ENCODE measurements at places on chromosomes 2 and 18. TPM values are rescaled to one million over a fixed set of nuclear protein-coding genes. Genes with fewer than 3 reads are reported as not detected.

IL1RL2 gene
- polyA plus RNA-seq, result 0.90 TPM

CEP68 gene
- 6.9 TPM for polyA plus RNA-seq

PRLH gene
- polyA plus RNA-seq, result not detected

GRCh38 chr2:206160125-206160806 lies 571 bp downstream of the EEF1B2 start:
- H3K36me3 ChIP-seq, result no peaks in the 10 kb centered on the region
- peaks cover 31% of the 10 kb centered on the region for H3K4me1 ChIP-seq
- peak overlapping the region; percentile 95 for H3K27ac ChIP-seq

GRCh38 chr18:26454192-26454591 lies 94.2 kb downstream of the KCTD1 start:
- no peaks in the 10 kb centered on the region for H3K27me3 ChIP-seq
- no peak overlapping the region for H3K27ac ChIP-seq
- no peak for DNase-seq

DNA sequence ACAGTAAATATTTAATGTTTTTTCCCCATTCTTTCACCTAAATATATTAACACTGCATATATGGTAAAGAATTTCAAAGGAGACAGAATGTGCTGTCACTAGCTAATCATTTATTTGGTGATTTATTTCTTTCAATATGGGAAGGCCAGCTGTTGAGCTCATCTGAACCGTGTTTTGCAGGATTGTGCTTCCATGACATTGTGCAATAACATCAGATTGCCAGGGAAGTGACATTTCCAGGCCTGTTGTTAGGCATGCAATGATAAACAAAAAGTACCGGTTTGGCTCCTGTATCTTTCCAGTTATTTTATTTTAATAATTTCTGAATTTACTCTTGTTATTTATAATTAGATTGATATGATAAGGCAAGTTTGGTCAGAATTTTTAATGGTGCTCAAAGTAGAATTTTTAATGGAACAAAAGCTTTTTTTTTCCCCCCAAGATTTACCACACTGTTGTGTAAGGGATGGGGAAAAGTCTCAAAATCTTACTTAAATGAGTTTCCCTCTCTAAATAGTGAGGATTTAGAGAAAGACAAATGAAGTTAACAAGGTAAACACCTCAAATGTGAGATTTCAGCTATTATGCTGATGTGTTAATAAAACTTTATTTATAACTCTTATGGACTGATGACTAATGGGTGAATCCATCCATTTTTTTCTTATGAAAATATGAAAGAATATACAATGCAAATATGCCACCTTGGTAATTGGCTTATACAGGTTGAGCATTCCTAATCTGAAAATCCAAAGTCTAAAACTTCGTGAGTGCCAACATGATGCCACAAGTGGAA lies 52.7 kb downstream of the MALT1 start:
- no peak overlapping the region for H3K27ac ChIP-seq
- no peaks in the 10 kb centered on the region for H3K4me1 ChIP-seq
- H3K36me3 ChIP-seq, result no peaks in the 10 kb centered on the region
- H3K27me3 ChIP-seq, result no peaks in the 10 kb centered on the region
- no peak overlapping the region for H3K4me3 ChIP-seq

- no peak overlapping the region for H3K27ac ChIP-seq
- H3K4me3 ChIP-seq, result no peak overlapping the region
Measured at GRCh38 chr2:101809698-101810097, 112.2 kb downstream of the MAP4K4 start.

DNA sequence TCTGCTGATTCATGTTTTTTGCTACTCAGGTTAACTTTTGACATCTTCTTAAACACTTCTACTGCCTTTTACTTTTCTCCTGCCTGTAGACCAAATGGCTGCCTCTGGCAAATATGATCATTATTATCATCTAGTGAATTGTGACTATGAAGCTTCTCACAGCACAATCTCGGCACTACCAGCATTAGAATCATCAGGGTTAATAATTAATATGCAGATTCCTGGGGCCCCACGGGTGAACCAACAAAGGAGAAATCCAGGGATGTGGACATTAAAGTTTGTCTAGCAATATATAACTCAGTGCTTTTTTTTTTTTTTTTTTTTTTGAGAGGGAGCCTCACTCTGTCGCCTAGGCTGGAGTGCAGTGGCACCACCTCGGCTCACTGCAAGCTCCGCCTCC lies 136.1 kb downstream of the SPOPL start:
- H3K4me1 ChIP-seq, result no peaks in the 10 kb centered on the region
- H3K4me3 ChIP-seq, result no peak overlapping the region
- no peaks in the 10 kb centered on the region for H3K36me3 ChIP-seq
- H3K27me3 ChIP-seq, result no peaks in the 10 kb centered on the region
- no peak for DNase-seq

DNA sequence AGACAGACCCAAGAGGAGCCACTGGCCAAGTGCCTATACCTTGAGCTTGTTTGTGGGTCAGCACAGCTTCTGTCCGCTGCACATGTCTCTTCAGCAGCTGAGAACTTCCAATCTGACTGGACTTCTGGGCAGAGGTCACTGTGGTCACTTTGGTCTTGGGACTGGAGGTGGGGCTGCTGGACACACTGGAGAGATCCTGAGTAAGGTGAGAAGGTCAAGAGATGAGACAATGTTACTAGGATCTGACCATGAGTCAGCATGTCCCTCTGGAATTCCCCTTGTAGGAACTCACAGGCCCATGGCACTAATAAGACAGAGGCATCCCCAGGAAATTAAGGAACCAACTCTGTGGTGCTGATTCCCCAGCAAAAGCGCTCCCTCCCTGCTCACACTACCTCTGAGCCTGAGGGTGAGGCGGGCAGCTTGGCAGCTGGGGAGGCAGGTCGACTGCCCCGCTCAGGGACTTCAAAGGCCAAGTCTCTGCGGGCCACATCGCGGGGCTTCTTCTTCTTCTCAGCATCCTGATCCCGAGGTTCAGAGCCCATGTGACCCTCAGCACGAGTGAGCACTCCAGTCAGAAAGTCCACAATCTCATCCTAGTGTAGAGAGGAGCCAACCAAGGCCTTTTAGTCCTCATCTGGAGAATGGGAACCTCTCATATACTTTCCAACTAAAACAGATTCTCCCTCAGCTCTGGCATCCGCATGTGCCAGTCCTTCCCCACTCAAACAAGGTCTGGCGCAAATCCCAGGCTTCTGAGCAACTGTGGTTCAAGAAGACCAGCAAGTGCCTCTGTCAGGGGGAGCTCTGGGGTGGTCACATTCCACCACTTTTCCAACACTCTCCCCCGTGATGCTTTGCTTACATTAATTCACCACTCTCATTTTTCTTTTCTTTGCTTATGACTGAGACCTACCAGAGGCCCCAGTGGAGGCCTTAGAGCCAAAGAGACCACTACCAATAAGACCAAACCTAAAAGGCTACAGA lies 29.4 kb downstream of the KANSL3 start:
- peaks cover 71% of the 10 kb centered on the region for H3K36me3 ChIP-seq
- no peak for DNase-seq
- H3K27ac ChIP-seq, result no peak overlapping the region
- peaks cover 6% of the 10 kb centered on the region for H3K4me1 ChIP-seq

GRCh38 chr18:79766308-79766707 lies 31.4 kb upstream of the KCNG2 start:
- no peak overlapping the region for H3K4me3 ChIP-seq
- no peaks in the 10 kb centered on the region for H3K4me1 ChIP-seq
- no peaks in the 10 kb centered on the region for H3K27me3 ChIP-seq
- H3K27ac ChIP-seq, result no peak overlapping the region

GRCh38 chr2:149143734-149144133 lies 105.2 kb downstream of the LYPD6B start:
- H3K4me3 ChIP-seq, result no peak overlapping the region
- no peak overlapping the region for H3K27ac ChIP-seq
- H3K36me3 ChIP-seq, result no peaks in the 10 kb centered on the region
- no peak for DNase-seq
- no peaks in the 10 kb centered on the region for H3K4me1 ChIP-seq

Data from sigmoid colon (tissue), 7 donors.